ENCODE measurements at places on chromosomes 16 and 17.
A peak's percentile ranks its signal among the peaks of the same experiment; 100 is the strongest.

- DNase-seq = no peak
Measured at GRCh38 chr17:44930667-44931066, 15.4 kb upstream of the GFAP start.

GRCh38 chr17:27891841-27892240 lies 1.3 kb downstream of the LYRM9 start:
- DNase-seq = no peak

GRCh38 chr17:36505171-36505570 lies 18.7 kb downstream of the ZNHIT3 start:
- DNase-seq = no peak

DNA sequence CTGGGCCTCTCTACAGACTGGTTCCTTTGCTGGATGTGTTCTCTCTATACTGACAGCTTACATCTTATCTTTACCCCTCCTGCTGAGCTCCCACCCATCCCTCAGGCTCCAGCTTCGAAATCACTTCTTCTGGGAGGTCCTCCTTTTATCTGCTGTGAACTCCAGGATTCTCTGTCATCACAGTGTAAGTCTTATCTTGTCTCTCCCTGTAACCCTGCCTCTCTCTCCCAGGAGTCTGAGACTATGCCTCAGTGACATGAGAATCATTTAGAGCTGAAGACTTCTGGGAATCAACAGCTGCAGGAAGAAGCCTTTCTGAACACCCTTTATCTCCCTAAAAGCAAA lies 148.1 kb upstream of the HS3ST3A1 start:
- no peak for DNase-seq

- no peak for DNase-seq
Measured at GRCh38 chr16:2848933-2849725, 8.8 kb downstream of the PRSS22 start.

GRCh38 chr17:49588726-49589576 lies 13.3 kb downstream of the NXPH3 start:
- no peak for DNase-seq

DNA sequence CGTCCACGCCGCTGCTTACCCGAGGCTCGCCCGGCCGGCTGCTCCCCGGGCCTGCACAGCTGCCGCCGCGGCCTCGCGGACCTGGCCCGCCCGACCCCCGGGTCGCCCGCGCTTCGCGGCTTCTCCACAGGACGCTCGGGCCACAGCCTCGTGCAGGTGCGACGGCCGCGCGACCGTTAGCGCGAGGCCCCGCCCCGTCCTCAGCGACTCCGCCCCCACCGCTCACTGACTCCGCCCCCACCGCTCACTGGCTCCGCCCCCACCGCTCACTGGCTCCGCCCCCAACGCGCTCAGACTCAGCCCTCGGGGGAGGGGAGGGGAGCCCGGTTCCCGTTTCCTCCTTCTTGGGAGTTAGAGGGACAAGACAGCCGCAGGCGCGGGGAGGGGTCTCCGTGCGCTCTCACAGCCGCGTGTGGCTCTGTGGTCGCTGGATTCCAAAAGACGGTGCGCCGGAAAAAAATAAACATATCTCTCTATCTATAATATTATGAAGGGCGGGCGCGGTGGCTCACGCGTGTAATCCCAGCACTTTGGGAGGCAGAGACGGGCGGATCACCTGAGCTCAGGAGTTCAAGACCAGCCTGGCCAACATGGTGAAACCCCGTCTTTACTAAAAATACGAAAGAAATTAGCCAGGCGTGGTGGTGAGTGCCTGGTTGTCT lies at the start of gene MEIOB:
Gene MEIOB (minus strand): TSS at position 191 of the 662 bp plus-strand sequence. CDS start 3,989 bp downstream, outside the sequence.
- DNase-seq = peak; percentile 5

DNA sequence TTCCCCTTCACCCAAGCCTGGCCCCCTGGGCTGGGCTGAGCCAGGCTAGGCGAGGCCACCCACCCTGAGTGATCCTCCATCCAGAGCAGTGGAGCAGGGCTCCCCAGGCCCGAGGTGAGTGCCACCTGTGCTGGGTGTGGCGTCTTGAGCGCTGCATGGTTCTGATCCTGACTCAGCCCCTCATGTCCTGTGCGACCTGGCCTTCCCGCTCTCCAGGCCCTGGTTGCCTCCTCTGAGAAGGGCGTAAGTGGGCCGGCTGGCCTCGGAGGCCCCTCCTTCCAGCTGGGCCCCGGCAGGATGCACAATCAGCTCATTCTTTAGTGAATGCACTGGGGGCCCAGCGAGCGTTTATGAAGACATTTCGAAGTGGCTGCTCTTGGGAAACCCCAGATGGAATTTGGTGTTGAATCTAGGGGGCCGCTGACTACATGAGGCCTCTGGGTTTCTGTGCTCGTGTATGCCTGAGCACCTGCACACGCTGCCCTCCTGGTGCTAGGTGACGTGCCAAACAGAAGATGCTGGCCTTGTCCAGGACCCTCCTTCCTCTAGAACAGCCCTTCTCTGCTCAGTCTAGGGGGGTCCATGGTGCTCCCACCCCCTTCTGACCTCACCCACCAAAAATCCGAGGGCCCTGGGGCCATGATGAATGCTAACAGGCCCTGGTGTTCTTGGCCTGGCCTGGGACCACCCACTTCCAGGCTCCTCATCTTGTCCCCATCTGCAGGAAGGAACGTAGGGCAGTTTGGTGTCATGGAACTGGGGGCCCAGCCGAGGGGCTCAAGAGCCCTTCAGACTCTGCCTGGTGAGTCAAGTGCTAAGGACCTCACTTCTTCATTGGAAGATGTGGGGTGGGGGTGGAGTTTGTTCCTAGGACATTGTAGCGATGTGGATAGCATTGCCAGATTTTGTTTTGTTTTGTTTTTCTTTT lies 3.6 kb upstream of the TMEM92 start:
- no peak for DNase-seq

GRCh38 chr17:17157041-17157440 lies 49.1 kb downstream of the PLD6 start:
- DNase-seq = no peak

GRCh38 chr17:41724476-41725050 lies 9.9 kb downstream of the HAP1 start:
- DNase-seq = no peak

- DNase-seq = no peak
Measured at GRCh38 chr17:77692571-77693161, 265.8 kb upstream of the TNRC6C start.

DNA sequence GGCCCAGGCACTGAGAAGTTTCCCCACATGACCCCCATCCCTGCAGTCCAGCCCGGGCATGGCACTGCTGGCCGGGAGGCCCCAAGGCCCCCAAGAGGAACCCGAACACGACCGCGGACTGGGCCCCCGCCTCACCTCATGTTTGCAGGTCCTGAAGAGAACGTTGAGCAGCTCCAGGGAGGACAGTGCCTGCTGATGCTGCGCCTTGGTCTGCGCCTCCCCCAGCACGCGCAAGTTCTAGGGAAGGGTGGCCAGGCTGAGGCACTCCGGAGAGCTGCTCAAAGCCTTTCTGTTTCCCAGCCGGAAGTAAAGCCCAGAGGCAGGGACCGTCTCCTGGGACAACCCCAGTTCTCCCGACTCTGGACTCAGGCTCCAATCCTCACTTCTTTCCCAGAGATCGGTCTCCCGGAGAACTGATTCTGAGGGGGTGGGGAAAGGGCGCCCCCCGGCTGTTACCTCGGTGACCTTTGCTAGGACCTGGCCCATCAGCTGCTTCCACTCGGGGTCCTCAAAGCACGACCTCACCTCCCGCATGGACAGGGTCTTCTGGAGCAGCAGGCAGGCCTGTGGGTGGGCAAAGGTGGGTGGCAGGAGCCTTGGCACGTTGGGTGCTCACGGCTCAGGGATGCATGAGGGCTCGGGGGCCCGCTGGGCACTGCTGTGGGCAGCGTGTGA lies 13.7 kb downstream of the MYBBP1A start:
- no peak for DNase-seq

- peak; percentile 76 for DNase-seq
Measured at GRCh38 chr17:27481327-27481726, 25.1 kb downstream of the KSR1 start.

DNA sequence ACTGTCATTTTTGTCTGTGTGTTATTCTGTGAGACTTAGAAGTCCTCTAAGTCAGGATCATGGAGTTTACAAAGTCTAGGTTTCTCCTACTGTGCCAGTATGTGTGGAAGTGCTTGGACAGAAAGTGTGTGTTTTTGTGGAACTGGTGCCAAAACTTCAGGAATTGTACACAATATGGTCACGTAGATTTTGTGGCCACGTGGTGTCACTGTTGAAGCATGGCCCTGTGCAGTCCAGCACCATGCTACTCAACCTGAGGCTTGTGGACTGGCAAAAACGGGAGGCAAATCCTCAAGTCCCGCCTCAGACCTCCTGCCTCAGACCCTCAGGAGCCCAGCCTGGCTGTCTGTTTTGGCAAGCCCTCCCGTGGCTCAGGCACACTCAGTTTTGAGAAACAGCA lies 16.7 kb upstream of the ALKBH5 start:
- DNase-seq = no peak

DNA sequence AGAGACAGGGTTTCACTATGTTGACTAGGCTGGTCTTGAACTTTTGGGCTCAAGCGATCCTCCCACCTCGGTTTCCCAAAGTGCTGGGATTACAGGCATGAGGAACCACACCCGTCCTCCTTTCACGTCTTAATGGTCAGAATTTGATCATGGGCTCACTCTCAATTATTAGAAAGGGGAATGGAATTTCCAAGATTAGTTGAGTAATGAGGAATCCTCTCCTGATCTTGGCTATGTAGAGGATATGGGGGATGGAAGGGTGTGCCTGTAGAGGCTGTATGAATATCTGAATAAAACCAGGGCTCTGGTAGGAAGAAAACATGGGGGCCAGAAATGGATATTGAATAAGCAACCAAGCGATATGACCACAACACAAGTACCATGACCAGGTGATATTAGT lies 25.9 kb upstream of the SMURF2 start:
- no peak for DNase-seq

- peak; percentile 82 for DNase-seq
Measured at GRCh38 chr16:23917621-23918020, 81.8 kb downstream of the PRKCB start.

- peak; percentile 56 for DNase-seq
Measured at GRCh38 chr17:55005520-55005919, 37.0 kb downstream of the STXBP4 start.

- no peak for DNase-seq
Measured at GRCh38 chr17:38715216-38715943, 10.3 kb downstream of the MLLT6 start.

DNA sequence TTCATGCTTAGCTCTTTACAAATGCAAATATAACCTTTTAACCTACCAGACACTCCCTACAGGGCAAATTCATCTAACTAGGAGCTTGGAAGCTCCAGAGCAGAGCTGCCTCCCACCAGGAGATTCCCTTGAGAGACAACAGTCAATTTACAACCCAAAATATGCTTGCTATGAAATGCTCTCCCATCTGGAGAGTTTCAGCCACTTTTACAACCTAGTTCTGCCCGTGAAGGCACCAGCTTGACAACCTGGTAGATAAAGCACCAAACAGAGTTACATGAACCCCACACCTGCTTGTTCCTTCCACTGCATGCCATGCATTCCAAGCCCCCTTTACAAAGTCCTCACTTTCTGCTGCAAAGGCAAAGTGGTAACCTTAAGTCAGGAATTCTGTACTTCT lies 215.3 kb upstream of the KIF2B start:
- no peak for DNase-seq

- no peak for DNase-seq
Measured at GRCh38 chr16:81923296-81923695, 88.0 kb downstream of the SDR42E1 start.

DNA sequence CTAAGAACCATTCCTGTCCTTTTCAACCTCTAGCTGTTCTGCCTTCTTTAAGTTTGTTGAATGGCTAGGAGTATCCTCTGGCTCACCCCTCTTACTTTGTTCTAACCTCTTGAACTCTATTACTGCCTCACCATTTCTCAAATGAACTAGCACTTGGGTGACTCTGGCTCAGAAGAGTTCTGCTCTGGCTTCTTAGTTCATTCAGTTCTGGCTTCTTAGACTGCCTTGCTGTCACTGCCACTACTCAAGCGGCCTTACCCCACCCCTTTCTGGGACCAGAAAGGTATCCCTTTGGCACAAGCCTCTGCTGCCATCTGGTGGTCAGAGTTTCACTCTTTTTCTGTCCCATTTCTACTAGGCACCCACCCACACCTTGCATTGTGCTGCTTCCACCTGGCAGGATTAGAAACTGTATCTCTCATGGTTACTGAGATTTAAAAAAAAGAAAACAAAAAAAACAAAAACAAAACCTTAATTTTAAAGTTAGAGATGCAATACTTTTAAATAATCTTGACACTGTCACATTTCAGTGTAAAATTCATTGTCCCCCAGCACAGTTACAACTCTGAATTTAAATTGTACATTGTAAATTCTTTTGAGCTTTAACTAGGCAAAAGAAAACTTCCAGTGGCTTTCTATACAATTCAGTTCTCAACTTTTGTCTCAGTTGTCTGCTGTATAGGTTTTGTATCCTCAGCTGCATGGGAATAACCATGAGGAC lies 6.9 kb upstream of the ABCA10 start:
- peak; percentile 90 for DNase-seq

GRCh38 chr16:26605626-26606271 lies 461.0 kb upstream of the C16orf82 start:
- DNase-seq = no peak

GRCh38 chr16:27781195-27781524 lies 231.2 kb downstream of the KATNIP start:
- DNase-seq = no peak

DNA sequence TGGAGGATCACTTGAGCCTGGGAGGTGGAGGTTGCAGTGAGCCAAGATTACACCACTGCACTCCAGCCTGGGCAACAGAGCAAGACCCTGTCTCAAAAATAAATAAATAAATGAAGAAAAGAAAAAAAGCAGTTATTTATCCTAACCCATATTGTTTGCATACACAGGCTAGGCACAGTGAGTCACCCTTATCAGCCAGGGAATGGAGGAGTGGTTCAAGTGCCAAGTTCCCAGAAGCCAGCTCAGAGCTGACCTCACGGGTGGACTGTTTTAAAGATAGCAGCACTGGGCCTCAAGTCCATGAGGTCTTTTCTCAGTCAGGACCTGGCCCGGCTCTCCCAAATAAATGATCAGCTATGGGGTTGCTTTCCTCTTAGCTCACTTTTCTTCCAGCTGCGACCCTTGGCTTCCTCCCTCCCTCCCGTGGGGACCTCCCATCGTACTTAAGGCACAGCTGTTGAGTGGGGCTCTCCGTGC lies 22.6 kb upstream of the MGAT5B start:
- DNase-seq = no peak

DNA sequence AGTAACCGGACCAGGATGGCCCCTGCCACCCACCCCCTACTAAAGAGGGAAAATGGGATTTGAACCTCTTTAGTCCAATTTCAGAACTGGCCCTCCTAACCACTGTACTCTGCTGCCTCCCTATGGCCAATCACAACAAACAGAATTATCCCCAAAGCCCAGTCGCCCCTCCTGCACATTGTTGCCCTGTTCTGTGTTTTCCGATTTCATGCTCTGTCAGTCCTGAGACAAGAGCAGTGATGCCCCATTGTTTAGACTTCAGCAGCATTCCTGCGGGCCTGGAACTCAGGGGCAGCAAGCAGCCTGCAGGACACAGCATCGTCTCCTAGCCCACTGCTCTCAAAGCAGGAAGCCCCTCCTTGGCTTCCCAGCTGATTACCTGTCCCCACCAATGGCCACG lies 20.5 kb upstream of the KLHL11 start:
- no peak for DNase-seq
